Sciatic nerve (tissue), 2 donors: ENCODE measurements at places on chromosomes 4 and X. TPM values are rescaled to one million over a fixed set of nuclear protein-coding genes. Genes with fewer than 3 reads are reported as not detected.

GRCh38 chr4:92254767-92255442 is 48.9 kb upstream of the GRID2 start:
- no peak for DNase-seq

GRCh38 chrX:109830704-109831206 is 97.7 kb upstream of the ACSL4 start:
- DNase-seq, result no peak

DNA sequence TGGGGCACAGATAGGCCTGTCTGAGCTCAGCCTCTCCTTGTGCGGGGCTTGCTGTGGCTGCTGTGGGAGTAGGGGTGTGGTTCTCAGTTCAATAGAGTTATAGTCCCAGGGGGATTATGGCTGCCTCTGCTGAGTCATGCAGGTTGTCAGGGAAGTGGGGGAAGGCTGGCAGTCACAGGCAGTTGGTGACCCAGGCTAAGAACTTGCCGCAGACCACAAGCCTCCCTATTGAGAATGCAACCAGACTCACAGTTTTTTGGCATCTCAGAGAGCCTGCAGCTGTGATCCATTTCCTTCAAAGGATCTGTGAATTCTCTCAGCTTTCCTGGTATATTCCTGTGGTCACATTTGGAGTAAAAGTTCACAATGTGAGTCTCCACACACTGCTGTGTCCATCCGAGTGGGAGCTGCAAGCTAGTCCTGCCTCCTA is 364.9 kb downstream of the ZNF674 start:
- no peak for DNase-seq

GRCh38 chr4:159250751-159251325 is 148.0 kb downstream of the RAPGEF2 start:
- DNase-seq, result no peak

- no peak for DNase-seq
These were observed 803.8 kb upstream of the AMOT start for GRCh38 chrX:113644426-113644825.

The BBS12 gene
- total RNA-seq, result 4.2 TPM

- DNase-seq, result no peak
These were observed 47.8 kb upstream of the CAMK2D start for GRCh38 chr4:113809311-113809710.

GRCh38 chr4:73446336-73446938 is 10.4 kb downstream of the AFP start:
- no peak for DNase-seq

The UGT2B10 gene
- total RNA-seq, result not detected

- no peak for DNase-seq
These were observed 80.6 kb downstream of the PBDC1 start for GRCh38 chrX:76253432-76253831.

GRCh38 chr4:10077483-10078335 is 38.9 kb downstream of the WDR1 start:
- peak; percentile 50 for DNase-seq

DNA sequence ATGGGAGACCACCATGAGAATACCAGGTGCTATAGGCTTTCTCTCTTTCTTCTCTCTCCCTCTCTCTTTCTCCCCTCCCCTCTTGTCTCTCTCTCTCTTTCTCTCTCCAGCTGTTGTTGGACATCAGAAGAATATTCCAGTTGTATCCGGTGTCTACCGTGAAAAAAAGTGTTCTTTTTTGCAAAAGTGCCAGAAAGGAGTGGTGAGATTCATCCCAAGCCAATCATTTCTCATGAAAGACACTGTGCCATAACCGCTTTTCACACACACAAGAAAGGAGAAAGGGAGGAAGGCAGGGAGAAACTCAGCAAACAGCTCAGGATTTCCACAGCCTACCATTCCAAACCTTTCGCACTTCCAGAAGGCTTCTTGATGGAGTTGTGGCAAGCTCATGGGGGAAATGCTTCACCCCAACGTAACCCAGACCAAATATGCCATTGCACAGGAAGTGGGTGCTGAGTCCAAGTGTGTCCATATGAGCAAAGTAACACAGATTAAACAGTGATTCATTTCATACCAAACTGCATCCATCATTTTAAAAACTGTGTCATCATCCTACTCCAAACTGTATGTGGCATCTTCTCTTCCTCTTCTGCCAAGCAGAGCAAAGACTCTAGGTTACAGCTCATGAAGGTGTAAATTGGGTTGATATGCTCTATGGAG is 224.0 kb downstream of the APBB2 start:
- DNase-seq, result no peak

The PDLIM3 gene
- total RNA-seq, result 9.8 TPM

The HELT gene
- not detected for total RNA-seq

The TMPRSS11D gene
- total RNA-seq, result not detected

The SLITRK4 gene
- total RNA-seq, result 1.5 TPM

DNA sequence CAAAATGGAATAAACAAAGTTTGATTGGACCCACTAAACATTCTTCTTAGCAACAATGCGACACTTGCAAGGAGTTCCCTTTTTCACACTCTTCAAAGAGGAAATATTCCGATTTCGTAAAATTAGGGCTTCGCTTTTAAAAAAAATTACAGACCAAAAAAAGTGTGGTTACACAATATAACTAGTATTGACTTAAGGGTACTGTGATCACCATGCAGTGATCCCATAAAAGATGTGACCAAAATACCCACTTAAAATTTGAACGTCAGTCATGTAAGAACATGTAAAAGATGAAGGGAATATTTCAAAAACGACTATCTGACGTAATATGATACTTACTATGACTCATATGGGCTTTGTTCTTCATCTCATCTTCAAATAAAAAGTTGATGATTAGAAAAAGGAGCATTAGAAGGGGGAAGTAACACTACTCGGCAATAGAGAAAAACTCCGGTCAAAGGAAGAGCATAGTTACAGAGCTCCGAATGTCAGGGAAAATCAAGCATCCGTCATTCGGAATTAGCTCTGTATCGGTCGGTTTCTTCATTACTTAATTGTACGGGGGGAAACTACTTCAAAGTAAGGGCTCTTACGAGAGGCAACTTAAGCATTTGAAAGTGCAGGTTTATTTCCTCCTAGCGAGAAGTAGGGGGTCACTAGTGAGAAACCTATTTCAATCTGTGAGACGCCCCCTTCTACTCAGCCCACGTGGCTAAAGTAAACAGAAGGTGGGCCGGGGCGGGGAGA is 1.3 kb upstream of the TET2 start:
- no peak for DNase-seq
